Cardiac muscle cell (in vitro differentiated cells and primary cell): ENCODE measurements at places on chromosomes 11 and 22. TPM values are rescaled to one million over a fixed set of nuclear protein-coding genes. Genes with fewer than 3 reads are reported as not detected.

DNA sequence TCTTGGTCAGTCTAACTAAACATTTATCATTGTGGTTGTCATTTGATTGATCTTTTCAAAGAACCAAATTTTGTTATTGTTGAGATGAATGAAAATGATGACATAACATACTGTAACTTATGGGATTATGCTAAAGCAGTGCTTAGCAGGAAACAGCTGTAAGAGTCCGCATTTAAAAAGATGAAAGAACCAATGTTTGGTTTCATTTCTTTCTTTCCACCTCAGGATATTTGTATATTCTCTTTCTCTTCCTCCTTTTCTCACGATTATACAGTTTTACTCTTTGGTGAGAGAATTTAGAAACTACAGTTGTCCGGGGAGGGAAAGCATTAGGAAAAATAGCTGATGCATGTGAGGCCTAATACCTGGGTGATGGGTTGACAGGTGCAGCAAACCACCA lies 23.1 kb downstream of the PIH1D2 start:
- no peaks in the 10 kb centered on the region for H3K4me1 ChIP-seq
- H3K27me3 ChIP-seq, result no peaks in the 10 kb centered on the region
- H3K4me3 ChIP-seq, result no peak overlapping the region

DNA sequence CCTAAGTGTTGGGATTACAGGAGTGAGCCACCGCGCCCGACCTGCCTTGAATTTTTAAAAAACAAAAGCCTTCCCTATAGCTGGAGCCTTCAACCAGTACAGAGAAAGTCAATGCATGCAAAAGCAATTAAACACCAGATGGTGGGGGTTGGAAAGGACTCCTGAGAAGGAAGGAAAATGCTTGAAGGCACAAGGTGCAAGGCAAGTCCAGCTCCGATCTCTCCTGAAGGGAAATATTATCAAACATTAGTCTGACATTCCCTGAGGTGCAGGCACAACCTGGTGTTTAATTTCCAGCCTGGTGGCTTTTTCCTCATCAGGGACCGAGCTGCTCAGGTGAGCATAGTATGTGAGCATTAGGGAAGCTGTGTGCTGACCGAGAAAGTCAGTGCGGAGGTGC lies 12.9 kb upstream of the RAPSN start:
- H3K27ac ChIP-seq, result peak overlapping the region; percentile 75
- no peaks in the 10 kb centered on the region for H3K4me1 ChIP-seq
- H3K27me3 ChIP-seq, result no peaks in the 10 kb centered on the region

DNA sequence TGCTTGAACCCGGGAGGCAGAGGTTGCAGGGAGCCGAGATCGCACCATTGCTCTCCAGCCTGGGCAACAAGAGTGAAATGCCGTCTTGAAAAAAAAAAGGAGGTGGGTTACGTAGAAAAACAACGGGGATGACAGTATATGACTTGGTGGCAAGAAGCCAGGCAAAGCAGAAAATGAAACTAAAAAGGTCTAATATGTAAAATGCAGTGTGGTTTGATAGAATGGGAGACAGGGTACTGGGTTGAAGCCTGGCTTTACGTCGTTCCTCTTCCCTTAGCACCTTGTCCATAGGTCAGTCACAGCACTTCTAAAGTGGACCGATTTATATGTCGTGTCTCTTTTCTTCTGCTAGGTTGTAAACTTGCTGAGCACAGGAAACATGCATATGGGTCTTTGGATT lies 274.9 kb upstream of the ZC3H12C start:
- no peaks in the 10 kb centered on the region for H3K4me1 ChIP-seq
- H3K27me3 ChIP-seq, result no peaks in the 10 kb centered on the region
- H3K36me3 ChIP-seq, result no peaks in the 10 kb centered on the region
- no peak for DNase-seq

DNA sequence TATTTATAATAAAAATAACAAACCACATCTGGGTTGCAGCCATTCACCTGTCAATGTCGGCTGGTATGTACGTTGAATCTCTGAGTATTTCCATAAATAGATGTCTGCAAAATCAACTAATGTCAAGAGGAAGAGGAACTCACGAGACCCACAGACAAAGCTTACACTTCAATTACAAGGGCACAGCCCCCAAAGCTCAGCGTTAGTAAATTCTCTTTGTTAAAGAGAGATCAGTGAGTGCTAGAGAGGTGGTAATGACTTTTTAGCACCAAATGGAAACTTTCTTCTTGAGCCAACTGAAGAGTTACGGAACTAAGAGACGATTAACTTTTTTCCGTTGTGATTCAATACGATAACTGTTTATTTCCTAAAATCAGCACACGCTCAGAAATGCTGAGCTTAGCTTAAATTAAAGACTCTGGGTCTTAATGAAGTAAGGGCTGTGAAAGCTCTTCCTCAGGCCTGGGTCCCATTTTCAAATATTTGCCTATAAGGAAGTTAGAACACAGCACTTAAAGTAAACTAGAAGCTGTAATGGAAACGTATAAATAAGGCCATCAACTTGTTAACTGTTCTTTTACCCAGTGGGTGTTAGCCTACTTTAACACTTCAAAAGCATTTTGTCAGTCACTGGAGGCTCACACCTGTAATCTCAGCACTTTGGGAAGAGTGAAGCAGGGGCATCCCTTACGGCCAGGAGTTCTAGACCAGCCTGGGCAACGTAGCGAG lies 22.8 kb upstream of the TFIP11 start:
- DNase-seq, result no peak
- no peaks in the 10 kb centered on the region for H3K36me3 ChIP-seq
- H3K4me1 ChIP-seq, result peaks cover 13% of the 10 kb centered on the region
- peak overlapping the region; percentile 79 for H3K27ac ChIP-seq
- no peaks in the 10 kb centered on the region for H3K27me3 ChIP-seq

- H3K4me1 ChIP-seq, result peaks cover 40% of the 10 kb centered on the region
- H3K36me3 ChIP-seq, result no peaks in the 10 kb centered on the region
- no peak overlapping the region for H3K4me3 ChIP-seq
Observed at GRCh38 chr11:76605338-76606074, 65.0 kb downstream of the LRRC32 start.

GRCh38 chr11:118706546-118706825 lies 27.0 kb upstream of the TREH start:
- no peak overlapping the region for H3K4me3 ChIP-seq
- no peaks in the 10 kb centered on the region for H3K4me1 ChIP-seq
- no peak overlapping the region for H3K27ac ChIP-seq

DNA sequence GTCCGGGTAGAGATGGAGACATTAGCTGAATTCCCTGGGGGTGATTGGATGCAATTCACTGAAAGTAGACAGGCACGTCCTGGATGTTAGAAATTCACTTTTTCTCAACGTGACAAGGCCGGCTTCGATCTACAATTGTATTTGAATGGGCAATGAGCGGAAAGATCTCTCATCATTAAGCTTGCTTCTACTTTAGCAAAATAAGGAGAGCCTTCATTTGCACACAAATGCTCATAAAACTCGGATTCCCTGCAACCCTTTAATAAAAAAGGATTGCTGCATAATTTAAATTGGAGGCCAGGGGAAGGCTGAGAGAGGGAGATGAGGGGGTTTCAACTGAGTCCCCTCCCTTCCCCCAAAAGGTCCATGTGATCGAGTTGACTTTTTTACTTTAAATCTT lies 10.6 kb upstream of the PAX6 start:
- no peak for DNase-seq
- H3K36me3 ChIP-seq, result no peaks in the 10 kb centered on the region
- no peak overlapping the region for H3K27ac ChIP-seq

GRCh38 chr22:18909556-18909955 lies 3.4 kb downstream of the DGCR6 start:
- H3K36me3 ChIP-seq, result no peaks in the 10 kb centered on the region
- H3K4me3 ChIP-seq, result no peak overlapping the region
- H3K4me1 ChIP-seq, result no peaks in the 10 kb centered on the region
- no peak for DNase-seq

DNA sequence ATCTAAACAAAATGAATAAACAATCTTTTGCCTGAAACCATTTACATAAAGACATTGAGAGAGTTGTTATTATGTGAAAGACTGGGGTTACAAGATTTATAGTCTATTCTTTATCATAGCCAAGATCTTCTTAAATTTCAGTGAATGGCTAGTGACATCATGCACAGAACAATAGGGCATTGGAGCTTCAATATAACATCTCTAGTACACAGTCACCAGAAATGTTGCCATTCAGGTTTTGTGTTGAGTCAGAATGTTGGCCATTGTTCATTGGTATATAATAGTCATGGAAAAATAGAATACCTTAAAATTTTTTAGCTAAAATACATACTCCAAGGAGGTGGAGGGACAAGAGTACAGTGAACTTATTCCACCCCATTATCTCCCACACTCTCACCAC lies 44.3 kb downstream of the SLC5A12 start:
- no peak for DNase-seq
- no peaks in the 10 kb centered on the region for H3K27me3 ChIP-seq
- peaks cover 8% of the 10 kb centered on the region for H3K4me1 ChIP-seq

The CDHR5 gene
- 0.27 and 0.60 TPM in 2 replicates for polyA plus RNA-seq

The KRTAP5-8 gene
- not detected in 2 replicates for polyA plus RNA-seq

The WT1 gene
- 0.70 and 3.0 TPM in 2 replicates for polyA plus RNA-seq
